ENCODE measurements at places on chromosomes 11 and 22.

DNA sequence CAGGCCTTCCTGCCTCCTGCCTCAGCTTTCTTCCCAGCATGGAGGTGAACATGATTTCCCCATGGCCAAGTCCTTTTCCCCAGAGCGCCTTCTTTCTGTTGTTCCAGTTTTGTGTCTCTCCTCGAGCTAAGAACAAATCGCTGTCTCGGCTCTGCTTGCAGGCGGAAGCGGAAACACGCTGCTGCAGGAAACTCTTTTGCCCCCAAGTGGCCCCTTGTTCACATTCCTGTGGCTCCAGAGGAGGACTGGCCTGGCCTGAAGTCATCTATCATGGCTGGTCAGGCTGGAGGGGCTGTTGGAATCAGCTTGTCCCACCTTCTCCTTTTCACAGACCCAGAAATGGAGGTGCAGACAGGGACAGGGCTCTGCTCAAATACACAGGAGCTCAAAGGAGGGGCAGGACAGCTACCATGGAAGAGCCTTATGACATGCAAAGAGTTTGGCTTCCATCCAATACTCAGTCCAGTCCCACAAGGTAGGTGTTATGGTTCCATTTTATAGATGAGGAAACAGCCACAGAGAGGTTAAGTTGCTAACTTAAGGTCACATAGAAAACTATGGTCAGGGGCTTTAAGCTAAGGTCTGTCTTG is 182.2 kb upstream of the SYT13 start:
- peak; percentile 68 for DNase-seq

- no peak for DNase-seq
Observed at GRCh38 chr22:49320714-49321476, 506.8 kb downstream of the BRD1 start.

- DNase-seq, result peak; percentile 65
Observed at GRCh38 chr11:12200991-12201985, 90.9 kb downstream of the MICAL2 start.

GRCh38 chr11:27451244-27451965 is 21.2 kb downstream of the LGR4 start:
- DNase-seq, result no peak

DNA sequence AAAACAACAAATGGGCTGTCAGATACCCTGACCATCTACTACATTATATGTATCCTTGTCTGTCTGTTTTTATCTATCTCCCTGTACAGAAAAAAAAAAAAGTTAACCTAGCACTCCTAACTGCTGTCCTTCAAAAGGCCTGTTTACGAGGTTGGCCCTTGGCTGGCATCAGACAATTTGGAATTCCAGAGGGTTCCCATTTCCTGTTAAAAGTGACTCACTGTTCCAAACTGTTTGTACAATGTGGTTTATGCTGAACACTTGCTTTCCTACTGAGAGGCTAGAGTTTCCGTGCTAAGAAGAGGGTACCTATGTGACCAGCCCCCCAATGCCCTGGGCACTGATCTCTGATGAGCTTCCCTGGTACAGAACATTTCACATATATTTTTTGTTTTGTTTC is 65.9 kb upstream of the HMGXB4 start:
- DNase-seq, result no peak

- no peak for DNase-seq
Observed at GRCh38 chr22:36415415-36416168, 27.8 kb upstream of the MYH9 start.

GRCh38 chr22:35352214-35353111 is 28.4 kb upstream of the HMOX1 start:
- DNase-seq, result no peak

DNA sequence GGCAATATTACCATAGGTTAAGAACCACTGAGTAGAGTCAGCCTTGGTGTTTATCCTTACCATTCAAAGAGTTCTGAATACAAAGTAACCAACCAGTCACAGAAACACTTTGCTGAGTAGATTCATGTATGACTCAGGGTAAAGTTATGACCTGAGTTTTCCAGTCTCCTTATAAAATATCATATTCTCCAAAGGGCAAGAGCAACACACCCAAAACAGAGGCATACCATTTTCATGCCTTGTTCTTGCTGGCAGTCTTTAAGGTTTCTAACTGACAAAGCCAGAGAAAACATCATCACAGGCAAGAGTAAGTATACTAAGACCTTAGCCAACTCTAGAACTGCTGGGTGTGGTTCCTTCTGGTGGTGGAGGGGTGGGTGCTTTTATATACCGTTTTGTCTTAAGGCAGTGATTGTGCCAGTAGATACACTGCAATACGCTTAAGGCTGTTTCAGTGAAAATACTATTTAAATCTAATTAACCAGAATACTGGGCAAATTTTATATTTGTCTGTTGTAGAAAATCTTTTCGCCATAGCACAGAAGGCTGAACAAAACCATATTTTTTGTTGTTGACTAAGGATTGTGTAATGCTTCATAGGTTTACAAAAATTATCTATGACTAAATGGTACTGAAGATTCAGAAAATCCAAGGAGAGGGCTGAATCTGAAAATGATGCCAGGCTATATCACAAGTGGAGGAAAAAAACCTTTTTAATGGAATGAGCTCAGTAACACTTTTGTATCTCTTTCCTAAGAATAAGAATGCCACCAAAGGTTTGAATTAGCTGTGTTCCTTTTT is 3.0 kb downstream of the ATL3 start:
- no peak for DNase-seq

DNA sequence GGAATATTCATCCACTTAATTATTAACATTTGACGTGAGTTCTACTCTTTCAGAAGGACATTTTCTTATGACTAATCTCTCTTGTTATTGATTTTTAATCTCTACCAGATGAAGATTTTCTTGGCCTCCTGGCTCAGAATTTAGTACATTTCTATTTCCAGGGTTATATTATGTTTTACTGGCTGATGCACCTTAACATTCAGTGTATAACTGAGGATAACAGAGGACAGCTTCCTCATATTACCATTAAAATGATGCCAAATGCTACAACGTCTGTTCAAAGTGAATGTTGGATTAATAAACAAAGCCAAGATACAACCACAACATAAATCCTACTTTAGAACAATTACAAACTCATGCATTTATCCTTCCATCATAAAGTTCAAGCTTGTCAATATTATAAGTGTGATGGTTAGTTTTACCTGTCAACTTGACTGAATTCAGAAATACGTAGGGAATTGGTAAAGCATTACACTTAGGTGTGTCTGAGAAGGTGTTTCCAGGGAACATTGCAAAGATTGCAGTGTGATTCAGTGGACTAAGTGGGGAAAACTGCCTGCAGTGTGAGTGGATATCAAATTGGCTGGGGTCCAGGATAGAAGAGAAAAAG is 485.2 kb downstream of the LRRC4C start:
- DNase-seq, result no peak

GRCh38 chr11:65503368-65503948 is 4.6 kb downstream of the MALAT1 start:
- DNase-seq, result no peak

- DNase-seq, result no peak
Observed at GRCh38 chr22:49243335-49243734, 584.3 kb downstream of the BRD1 start.

- peak; percentile 39 for DNase-seq
Observed at GRCh38 chr11:128246810-128247594, 340.4 kb downstream of the ETS1 start.

DNA sequence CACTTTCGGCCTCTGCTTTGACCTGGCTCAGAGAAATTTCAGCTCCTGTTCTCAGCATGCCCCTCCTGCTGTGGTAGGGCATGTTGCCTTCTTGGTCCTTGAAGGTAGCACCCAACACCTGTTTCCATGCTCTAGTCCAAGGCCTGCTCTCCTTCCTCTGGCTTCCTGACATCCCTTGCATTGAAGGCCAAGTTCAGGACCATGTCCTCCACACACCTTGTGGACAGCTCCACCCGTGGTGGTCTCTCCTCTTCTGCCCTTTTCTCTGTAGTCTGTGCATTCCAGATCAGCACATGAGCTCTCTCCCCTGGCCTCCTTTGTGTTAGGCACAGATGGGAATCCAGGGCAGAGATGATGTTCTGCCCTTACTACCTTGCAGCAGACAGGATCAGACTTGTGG is 225.3 kb downstream of the ADAMTS15 start:
- no peak for DNase-seq
